ENCODE measurements at places on chromosomes 7 and 10.

DNA sequence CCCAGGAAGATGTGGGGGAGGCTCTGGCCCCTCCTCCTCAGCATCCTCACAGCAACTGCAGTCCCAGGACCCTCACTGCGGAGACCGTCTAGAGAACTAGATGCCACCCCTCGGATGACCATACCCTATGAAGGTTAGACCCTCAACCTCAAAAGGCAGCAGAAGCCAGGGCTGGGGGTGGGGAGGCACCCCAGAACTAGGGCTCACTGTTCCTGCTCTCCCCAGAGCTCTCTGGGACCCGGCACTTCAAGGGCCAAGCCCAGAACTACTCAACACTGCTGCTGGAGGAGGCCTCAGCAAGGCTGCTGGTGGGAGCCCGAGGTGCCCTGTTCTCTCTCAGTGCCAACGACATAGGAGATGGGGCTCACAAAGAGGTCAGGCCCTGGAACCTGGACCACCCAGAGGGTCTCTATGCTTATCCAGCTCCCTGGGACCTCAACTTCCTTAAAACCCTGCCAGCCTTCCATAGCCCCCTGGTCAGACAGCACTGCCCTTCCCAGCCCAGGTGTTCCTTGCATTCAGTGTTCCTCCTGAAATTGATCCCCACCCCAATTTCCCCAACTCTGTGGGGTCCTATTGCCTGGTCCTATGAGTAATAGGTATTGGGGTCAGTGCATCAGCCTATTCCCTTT, 3.7 kb downstream of the SEMA4G start:
- DNase-seq: no peak

GRCh38 chr7:55150166-55150565, 131.3 kb downstream of the EGFR start:
- no peak for DNase-seq

DNA sequence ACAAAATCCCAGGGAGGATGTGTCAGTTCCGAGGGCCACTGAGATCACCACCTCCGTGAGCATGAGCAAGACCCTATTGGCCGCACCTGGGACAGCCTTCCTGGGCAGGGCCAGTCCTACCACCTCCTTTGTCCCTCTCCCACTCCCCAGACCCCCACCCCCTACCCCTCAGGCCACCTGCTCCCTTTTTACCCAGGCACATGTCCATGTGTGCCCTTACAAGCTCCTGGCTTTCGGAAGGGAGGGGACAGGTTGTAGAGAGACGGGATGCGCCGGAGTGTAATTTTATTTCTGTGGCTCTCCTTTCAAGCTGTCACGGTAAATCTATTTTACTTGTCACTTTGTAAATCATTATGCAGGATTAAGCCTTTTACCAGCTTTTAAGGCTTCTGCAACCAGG, 20.9 kb downstream of the ZMIZ1 start:
- no peak for DNase-seq

GRCh38 chr7:47663213-47663612, 81.3 kb upstream of the TNS3 start:
- DNase-seq: no peak

DNA sequence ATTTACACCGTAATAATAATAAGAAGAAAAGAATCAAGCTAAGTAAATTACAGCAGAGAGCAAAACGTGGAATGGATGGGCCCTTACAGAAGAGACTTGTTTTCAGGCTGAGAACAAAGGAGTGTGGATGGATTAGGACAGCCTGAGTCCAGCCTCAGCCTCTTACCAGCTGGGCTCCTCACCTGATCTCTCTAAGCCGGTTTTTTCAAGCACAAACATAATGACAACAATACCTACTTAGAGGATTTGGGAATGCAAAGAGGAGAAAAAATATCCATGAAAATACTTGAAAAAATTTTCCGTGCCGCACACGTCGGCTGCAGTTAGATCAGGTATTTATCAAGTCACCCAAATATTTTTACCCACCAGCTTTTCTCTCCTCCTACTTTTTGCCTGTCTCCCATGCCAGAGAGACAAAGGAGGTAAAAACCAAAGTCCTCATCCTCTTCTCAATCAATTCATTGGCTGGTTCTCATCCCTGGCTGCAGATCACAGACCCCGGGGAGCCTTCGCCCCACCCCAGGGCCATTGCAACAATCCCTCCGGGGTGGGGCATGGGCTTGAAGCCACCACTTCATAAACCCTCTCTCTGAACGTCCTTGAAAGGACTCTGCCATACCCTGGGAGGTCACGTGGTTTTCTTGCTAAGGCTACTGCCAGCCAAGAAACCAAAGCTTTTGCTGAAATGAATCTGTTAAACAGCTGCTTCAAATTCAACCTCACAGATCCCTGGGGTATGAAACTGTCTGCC, 29.7 kb upstream of the GTF2I start:
- DNase-seq: no peak

DNA sequence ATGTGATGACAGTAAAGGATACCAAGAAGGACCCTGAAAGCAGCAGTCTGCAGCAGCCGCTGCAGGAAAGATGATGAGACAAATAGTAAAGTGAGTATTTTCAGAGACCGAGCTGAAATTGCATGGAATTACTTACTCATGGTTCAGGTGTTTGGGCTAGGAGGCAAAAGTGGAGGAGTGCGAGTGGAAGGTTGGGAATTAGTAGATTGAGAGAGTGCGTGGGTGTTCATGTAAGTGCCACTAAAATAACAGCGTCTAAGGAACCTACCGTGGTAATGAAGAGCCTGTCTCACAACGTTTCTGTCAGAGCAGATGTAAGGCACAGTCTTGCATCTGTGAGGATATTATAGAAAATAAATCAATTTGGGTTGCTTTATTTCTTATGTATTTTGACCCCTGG, 48.3 kb upstream of the FMC1 start:
- no peak for DNase-seq

DNA sequence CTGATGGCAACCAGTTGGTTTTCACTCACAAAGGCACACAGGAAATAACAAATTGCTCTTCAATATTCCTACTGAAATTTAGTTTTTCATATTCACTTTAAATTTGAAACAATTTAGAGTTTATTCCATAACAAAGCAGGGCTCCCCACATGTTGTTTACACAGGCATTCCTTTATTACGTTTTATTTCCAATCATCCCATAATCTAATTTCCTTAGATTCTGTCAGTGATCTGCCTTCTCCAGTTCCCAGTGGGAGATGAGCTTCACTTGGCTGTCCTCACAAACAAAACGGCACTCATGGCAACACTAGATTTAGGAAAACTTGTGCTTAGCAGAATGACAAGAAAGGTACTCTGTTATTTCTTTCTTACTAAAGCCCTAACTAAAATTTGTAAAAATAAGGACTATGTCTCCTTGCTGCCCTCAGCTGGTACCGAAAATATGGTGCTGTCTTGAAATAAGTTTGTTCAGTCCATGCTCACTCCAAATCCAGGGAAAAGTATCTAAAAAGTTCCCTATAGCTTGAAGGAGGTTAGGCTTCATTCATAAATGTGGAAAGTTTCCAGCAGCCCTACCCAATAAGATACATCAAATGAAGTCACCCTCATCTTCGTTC, 23.0 kb downstream of the PHYH start:
- DNase-seq: no peak

- DNase-seq: no peak
Measured at GRCh38 chr7:26638140-26638539, 226.2 kb downstream of the SKAP2 start.

DNA sequence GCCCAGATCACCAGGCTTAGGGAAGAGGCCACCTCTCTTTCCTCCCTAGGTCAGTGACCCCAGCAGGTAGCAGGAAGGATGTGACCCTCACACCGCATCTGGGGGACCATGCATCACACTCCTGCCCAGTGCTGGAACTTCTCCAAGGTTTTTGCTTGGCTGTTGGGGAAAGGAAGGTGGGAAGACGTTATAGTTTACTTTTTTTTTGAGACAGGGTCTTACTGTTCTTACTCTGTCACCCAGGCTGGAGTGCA, 8.6 kb downstream of the ZCCHC24 start:
- no peak for DNase-seq

DNA sequence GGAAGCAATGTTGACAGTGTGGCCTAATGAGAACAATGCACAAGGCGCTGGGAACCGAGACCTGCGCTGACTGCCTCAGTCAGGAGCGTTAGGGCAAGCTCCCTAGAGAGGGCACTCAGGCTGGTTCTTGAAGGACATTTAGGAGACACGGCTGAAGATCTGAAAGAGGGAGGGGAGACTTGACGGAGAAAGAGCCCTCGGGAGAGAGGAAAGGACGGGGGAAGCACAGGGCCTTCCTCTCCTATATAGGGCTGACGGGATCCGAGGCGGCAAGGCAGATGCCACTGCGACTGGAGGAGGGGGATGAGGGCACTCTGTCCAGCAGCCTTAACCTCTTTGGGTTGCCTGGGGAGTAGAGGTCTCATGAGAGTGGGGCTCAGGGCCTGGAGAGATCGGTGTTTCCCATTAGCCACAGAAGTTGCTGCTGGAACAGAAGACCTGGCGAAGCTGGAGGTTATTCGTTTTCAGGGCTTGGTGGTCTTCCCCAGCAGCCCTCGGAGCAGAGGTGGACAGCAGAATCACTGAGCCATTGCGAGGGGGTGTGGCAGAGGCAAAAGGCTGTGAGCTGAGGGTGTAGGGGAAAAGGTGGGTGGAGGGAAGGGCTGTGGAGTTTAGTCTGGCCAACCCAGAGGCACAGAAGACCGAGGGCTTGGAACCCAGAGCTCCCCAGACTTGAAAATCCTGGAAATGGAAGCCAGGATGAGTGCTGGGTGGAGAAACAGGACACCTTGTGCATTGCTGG, 36.0 kb downstream of the CLEC2L start:
- no peak for DNase-seq

Data from activated naive CD8-positive, alpha-beta T cell treated with anti-CD3 and anti-CD28 coated beads for 36 hours (primary cell).